ENCODE measurements at places on chromosomes 1 and 21. TPM values are rescaled to one million over a fixed set of nuclear protein-coding genes. Genes with fewer than 3 reads are reported as not detected.

OMA1 gene
- 33.5 TPM for total RNA-seq

TMEM125 gene
- not detected for total RNA-seq

SLC30A10 gene
- total RNA-seq, result not detected

PDPN gene
- not detected for total RNA-seq

FMOD gene
- 0.40 TPM for total RNA-seq

TDRD10 gene
- total RNA-seq, result not detected

PRAMEF25 gene
- not detected for total RNA-seq

Data from activated naive CD4-positive, alpha-beta T cell treated with anti-CD3 and anti-CD28 coated beads, Interleukin-2, amount 10 ng/mL, durations not matched to agents 5 hours and 36 hours (primary cell).